ENCODE measurements at places on chromosomes 11 and 22.

GRCh38 chr11:6703247-6704063 lies 20.3 kb upstream of the MRPL17 start:
- no peak for DNase-seq

GRCh38 chr11:65822776-65823528 lies 10.8 kb upstream of the SNX32 start:
- no peak for DNase-seq

DNA sequence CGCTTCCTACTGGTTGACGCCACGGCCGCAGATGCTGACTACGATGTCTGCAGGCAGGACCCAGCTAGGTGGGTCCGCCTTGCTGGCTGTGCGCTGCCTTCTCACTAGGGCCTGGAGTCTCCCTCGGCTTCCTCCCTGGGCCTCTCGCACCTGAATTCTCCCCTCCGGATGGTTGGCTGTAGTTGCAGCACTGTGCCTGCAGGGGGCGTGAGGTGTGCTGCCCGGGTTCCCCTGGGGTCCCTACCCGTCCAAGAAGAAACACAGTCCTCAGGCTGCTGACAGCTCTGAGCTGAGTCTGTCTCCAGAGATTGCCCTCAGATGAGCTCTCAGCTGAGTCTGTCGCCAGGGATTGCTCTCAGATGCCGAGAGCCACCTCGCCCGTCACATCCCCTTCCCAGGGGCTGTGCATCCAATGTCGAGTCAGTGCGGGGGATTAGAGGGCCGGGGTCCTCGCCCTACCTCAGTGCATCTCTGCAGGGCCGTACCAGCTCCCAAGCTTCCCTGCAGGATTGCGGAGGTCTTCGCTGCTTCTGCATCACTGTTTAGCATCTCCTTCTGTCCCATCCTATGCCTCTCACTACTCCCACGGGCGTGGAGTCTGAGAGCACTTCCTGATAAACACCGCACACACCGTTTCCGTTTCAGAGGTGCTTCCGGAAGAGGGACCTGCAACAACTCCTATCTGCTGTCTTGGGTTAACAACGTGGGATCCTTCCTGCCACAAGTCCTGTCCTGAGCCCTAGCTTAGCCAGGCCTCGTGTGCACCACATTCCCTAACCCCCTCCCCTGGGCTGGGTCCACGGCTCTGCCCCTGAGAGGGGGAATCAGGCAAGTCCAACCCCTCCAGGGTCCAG lies 196.9 kb downstream of the CSNK2A3 start:
- no peak for DNase-seq

DNA sequence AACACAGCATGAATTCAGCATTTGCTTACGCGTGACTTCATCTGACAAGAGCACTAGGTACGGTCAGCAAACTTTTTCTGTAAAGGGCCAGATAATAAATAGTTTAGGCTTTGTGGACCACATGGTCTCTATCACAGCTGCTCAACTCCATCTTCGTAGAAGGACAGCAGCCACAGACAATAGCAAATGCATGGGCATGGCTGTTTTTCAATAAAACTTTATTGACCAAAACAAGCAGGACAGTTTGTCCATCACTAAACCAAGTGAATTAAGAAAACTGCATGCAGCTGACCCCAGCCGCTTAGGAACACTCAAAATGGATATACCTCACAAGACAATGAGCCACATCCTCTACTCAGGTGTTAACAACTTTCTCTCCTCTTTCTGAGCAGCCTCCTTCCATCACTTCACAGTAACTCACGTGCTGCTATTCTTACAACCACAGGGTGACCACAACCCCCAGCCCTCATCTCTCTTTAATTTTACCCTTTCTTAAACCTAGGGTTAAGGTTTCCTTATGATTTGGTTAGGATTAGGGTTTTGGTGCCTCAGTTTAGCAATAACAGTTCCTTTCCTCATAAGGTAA lies 22.7 kb upstream of the ARHGAP32 start:
- no peak for DNase-seq

DNA sequence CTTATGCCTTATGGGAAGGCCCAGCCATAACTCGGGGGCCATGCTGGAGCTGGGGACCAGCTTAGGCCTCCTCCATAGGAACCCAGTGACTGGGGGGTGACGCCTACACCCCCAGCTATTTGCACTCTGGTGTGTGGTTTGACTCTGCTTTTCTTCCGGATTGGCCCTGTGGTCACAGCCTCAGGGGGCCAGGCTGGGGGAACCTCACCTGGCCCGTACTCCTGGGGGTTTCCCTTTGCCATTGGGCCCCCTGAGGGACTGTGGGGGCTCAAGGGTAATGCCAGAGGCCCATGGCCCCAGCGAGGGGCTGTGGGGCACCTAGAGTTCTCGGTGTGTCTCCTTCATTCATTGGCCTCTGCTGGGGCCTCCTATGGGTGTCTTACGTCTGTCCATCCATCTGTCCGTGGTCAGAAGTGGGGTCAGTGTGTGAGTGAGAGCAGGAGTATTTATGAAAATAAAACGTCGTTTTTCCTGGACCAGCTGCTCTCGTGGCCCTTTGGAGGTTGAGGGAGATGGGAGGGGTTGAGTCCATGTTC lies 6.3 kb upstream of the SH3BP1 start:
- no peak for DNase-seq
